ENCODE measurements at places on chromosomes 2 and 18.

GRCh38 chr2:241798081-241798630, 10.8 kb upstream of the NEU4 start:
- peak; percentile 6 for DNase-seq

DNA sequence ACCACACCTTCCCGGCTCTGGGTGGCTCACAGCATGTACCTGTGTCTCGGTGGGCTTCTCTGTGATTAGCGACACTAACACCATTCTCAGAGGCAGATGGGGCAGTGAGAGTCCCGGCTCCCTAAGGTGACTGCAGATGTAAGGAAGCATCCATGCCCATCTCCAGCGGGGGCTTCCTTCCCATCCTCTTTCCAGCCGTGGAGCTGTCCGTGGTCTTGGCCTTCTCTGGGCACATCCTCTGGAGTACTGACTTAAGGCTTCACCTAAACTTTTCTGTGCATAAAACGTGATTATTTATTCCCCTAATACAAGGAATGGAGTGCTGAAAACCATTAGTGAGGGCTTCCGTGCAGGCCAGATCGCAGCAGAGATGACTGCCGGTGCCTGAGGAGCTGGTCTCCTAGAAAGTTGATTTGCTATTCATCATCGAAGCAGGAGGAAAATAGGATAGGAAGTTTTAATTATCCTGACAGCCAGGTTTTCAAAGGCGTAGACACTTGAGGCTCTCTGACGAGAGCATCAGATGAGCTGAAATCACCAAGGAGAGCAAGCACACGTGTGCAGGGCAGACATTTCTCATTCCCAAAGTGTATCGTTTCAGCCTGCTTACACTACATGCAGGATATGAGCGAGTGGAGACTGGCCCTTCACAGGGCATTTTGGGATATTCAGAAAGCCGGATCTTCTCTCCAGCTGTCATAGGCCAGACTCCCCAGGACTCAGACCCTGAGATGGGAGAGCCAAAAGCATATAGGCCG, 186.1 kb upstream of the SALL3 start:
- no peak for DNase-seq

- DNase-seq: peak; percentile 34
Measured at GRCh38 chr2:144567745-144568144, 47.8 kb upstream of the ZEB2 start.

GRCh38 chr18:49167084-49167483, 216.3 kb upstream of the SMAD7 start:
- DNase-seq: no peak

- no peak for DNase-seq
Measured at GRCh38 chr2:189082376-189082975, 97.1 kb downstream of the COL5A2 start.

- DNase-seq: no peak
Measured at GRCh38 chr2:98296440-98296839, 49.8 kb upstream of the CNGA3 start.

GRCh38 chr2:152577579-152577978, 139.7 kb downstream of the PRPF40A start:
- peak; percentile 15 for DNase-seq

DNA sequence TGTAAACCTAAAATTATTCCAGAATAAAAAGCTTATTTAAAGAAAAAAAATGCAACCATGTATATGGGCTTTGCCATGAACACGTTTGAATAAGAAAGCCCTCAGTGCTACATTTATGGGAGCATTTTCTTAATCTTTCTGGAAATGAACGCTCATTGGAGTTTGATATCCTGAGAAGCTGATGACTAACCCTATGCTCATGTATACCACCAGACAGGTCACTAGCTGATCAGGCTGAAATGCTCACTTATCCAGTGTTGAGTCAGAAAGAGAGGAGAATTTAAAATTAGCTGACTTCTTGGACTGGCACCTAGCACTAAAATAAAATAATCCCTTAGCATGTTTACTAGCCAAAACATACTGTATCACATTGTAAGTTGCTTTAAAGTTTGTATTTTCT, 254.9 kb upstream of the SIX3 start:
- DNase-seq: no peak

DNA sequence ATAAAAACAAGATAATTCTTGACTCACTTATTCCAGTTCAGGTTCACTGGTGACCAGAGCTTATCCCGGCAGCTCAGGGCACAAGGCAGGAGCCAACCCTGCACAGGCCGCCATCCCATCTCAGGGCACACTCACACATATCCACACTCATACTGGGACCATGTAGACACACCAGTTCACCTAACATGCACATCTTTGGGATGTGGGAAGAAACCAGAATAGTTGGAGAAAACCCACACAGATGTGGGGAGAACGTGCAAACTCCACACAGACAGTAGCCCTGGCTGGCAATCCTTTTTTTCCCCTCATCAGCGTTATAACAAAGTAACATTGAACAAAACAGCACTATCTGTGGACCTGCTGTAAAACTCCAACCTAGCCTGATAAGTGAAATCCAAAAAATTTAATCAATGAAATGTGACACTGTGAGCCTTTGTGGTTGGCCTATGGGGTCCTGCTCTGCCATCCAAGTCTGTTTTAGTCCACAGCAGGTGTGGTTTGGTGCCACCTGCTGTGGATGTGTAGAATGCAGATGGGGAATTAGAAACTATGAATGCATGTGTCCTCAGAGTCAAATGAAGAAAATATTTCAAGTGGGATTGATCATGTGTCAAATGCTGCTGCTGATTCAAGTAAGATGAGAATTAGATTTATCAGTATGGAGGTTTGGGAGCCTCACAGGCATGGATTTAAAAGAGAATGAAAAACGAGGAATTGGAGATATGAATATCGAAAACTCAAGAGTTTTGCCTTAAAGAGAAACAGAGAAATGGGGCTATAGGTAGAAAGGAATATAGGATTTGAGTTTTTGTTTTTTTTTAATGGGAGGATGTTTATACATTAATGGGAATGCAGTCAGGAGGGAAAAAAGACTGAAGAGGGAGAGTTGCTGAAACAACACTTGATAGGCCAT, 47.0 kb downstream of the UGP2 start:
- peak; percentile 30 for DNase-seq

DNA sequence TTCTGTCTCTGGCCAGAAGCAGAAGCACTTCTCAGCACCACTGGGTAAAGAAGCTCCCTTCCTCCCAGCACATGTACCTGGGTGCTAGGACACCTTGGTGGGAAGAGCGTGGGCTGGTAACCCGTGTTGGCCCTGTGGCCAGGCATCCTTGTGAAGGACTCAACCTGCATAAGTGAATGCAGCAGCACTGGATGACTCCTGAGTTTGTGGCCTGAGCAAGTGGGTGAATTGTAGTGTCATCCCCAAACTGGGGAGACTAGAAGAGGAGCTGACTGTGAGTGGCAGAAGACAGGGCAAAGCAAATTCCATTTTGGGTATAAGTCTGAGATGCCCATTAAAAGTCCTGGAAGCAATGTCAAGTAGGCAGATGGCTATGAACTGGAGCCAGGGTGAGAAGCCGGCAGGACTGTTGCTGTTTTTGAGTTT, 63.4 kb downstream of the STAT1 start:
- no peak for DNase-seq
